ENCODE measurements at places on chromosomes 1 and 21.

DNA sequence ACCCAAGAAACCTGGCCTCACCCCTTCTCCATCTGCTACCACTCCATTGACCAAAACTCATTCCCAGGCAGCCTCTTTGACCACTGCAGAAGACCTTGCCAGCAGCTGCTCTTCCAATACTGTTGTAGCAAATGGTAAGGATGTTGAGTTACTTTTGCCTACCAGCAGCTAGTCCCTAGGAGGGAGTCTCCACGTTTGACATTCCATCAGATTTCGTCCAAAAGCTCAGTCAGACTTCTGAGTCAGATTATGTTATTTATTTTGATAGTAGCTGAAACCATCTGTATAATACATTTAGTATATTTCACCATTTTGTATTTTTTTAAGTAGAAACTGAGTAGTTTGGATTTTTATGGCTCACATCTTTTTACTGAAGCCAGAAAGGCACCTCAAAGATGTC, 51.5 kb upstream of the WNT2B start:
- no peak for DNase-seq

DNA sequence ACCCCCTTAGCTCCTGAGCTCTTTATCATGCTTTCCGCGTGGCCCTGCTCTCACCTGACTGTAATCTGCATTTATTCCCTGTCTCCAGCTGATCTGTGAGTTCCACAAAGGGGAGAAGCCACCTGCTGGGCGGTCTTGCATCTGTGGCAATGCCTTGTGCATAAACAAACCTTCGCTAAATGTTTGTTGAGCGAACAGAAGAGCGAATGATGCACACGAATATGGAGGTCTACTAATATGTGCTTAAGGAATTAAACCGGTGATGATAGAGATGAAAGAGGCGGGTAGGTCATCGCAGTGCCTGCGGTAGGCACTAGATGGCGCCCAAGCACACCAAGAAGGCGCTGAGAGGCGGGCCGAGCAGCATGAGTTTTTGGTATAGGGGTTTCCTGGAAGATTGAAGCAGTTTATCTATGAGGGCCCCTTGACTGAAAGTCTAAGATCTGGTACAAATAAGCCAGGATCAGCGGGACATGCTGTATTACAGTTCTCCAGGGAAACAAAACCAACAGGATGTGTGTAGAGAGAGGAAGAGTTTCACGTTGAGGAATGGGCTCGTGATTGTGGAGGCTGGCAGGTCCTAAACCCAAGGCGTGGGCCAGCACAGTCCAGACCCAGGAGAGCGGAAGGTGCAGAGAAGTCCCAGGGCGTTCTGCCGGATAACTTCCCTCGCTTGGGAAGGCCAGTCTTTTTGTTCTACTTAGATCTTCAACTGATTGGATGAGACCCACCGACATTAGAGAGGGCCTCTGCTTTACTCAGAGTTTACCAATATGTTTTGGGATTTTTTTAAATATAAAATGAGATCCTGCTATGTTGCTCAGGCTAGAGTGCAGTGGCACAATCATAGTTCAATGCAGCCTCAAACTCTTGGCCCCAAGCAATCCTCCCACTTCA, 34.7 kb downstream of the TOMM20 start:
- DNase-seq: peak; percentile 88

DNA sequence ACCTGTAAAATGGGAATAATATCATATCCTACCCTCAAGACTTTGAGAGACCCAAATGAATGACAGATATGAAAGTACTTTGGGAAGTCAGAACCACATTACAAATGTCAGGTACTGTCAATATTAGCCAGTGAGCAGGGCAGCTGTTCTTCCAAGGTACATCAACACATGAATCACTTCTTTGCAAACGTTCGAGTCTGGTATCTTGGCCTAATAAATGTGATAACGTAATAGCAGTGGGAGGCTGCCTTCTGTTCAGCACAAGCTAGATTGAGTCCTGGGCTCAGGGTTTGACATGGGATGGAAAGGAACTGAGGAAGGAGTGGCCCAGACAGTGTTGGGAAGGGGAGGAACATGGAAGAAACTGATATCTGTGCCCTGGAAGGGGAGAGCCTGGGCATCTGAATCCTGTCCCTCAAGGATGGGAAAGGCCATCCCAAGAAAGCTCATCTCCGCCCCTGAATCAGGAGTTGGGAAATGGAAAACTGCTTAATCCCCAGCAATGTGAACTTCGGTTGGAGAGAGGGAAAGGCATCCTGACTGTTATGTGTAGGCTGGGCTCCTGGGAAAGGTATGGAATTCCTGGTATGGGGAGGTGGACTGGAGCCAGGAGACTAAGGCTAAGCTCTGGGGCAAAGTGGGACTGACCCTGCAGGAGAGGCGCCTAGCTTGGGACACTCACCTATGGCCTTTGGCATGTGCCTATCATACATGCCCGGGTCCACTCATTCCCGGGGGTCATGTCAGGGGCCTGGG, 14.3 kb downstream of the KCNC4 start:
- no peak for DNase-seq

DNA sequence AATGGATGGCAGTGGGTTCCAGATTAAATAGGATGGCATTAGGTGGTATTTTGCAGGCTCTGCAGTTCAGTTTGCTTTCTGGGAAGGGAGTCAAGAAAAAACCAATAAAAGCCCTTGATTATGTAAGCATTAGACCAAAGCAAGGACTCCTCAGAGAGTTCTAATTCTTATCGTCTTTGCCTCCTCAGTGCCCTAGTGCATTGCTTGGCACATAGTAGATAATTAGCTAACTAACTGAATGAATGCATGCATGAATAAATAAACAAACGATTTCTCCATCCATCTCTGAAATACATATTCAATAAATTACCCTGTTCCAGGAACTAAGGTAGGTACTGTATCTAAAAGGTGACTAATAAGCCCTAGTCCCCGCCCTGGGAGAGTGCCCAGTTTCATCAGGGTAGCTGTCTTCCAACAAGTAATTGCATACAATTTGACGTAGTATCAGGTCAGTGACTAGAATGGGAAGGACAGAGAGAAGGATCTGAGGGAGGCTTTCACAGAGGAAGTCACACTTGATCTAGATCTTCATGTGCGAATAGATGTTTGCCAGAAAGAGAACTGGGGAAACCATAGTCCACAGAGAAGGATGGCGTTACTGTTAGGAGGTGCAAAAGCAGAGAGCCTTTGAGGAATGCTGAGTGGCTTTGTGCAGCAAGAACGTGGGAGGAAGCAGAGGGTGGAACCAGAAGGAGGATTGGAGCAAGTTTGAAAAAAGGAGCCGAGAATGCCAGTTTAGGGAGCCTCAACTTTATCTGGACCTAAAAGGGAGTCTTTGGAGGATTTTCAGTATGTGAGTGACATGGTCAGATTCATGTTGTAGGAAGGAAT, 111.4 kb downstream of the TBX19 start:
- no peak for DNase-seq

DNA sequence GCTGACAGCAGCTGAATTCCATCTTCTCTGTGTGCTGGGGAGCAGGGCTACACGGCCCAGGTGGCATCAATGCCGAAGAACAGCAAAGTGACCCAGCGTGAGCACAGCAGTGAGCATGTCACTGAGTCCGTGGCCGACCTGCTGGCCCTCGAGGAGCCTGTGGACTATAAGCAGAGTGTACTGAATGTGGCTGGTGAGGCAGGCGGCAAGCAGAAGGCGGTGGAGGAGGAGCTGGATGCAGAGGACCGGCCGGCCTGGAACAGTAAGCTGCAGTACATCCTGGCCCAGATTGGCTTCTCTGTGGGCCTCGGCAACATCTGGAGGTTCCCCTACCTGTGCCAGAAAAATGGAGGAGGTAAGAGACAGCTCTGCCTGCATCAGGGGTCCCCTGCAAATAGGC, 16.6 kb downstream of the SLC6A17 start:
- DNase-seq: no peak

DNA sequence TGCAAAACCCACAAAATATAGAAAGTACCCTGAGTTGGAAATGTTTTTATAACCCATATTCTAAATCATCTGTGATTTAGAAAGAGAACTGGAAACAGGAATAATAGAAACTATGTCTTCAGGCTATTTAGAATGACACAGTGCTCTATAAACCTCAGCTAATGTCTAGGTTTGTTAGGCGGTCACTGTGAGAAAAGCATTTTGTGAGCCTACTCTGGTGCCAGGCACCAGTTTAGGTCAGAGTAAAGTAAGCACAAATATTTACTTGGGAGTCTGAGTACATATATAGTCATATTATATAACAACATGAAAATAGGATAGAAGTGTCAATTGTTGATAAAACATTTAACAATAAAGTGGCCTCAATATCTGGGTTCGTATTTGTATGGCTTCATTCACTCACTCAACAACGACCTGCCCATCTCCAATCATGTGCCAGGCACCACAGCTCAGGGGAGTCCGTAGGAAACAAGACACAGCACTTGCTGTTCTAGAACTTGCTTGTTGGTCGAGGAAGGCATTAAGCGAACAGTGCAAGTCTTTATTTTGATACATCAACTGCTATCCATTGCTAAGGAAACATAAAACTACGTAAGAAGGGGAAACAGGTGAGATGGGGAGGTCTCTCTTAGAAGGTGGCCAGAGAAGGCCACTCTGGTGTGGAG, 37.2 kb downstream of the GNB1 start:
- no peak for DNase-seq

DNA sequence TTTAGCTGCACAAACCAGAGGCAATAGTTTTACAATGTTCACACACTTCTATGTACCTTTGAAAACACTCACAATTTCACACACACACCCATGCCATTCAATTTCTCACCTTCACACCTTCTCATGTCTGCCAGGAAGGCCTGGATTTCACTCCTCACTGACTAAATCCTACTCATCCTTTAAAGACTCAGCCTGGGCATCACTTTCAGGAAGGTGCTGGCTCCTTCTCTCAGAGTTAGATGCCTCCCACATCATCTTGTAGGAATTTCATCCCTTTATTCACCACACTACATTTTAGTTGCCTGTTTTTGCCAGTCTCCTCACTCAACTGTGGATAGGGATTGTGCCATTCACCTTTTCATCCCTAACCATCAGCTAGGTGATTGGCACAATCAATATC, 2.3 kb downstream of the IL20 start:
- no peak for DNase-seq

DNA sequence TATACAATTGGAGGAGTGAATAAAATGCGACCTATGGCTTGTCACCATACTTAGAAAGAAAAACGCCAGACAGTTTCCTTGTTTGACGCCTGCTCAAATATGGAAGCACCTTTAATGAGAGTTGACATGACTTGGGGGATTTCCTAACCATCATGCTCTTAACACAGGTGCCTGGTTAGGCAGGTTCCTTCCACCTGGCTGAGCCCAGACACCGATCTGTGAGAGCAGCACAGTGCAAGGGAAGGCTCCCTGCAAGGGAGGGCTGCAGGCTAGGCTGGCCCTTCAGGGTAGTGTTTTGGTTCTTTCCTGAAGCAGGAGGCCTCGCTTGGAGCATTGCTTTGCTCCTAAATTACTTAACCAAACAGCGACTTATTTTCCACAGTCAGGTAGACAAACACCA, 24.6 kb upstream of the KLHDC8A start:
- DNase-seq: no peak

- DNase-seq: no peak
Measured at GRCh38 chr1:68046885-68047658, 3.4 kb downstream of the DIRAS3 start.

DNA sequence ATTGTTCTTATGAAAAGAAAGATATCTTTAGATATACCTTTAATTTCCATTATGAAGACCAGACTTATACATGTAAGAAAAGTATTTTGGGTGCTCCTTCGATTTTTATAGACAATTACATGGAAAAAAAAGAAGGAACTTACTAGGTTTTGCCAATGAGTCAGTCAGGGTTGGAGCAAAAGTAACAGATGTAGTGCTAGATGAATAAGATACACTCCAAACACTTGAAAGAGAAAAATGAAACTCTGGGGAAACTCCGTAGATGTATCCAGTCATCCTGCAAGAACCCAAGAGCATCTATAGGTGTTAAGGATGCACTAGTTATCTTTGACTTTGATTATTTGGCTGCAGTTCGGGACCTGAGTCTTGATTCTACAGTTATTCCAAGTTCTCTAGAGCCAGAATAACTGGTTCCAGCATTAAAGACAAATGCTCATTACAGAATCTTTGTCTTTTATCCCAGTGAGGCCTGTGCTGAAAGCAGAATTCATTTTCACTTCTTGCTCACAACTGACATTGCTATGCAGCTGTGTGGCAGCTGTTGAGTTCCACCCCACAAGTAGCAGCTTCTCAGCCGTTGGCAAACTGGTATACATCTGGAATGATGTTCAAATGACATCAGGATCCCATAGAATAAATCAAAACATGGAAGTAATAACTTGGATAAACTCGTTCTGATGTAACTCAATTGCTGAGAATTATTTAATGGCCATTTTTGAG, 326.1 kb downstream of the ASTN1 start:
- no peak for DNase-seq

DNA sequence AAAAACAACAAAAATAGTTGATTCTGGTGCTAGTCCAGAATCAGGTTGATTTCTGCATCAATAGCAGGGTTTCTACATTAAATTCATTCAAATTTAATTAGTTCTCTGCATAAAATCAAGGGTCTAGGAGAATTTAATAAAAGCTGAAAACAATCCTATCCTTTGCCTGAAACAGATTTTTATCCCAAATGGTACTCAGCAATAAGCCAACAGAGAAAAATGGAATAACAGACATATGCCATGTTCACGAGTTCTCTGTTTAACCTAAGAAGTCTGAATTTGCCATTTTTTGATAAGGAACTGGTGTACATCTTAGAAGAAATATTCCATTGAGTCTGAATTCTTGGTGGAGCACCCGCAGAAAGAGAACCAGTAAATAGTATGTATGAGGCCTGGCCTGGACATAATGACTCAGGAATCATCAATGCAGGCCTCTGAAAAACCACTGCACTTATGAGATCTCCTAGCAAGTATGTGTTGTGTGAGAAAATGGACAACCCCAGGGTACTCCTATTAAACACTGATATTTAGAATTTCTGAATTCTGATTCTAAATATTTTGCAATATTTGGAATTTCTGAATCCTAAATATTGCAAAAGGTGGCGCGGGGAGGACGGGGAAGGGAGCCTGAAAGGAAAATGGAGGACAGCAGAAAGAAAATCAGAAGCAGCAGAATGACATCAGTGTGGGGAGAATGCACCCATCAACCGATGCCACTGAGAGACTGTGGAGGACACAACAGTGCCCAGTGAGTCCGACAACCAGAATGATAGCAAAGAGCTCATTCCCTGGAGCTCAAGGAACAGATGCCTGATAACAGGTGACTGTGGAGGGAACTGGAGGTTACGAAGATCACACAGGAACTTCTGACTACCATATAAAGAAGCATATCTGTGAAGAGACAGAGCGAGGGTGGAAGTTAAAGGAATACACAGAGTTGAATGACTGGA, 97.6 kb downstream of the APP start:
- DNase-seq: no peak

GRCh38 chr1:74699331-74699730, 25.7 kb upstream of the ERICH3 start:
- DNase-seq: no peak

GRCh38 chr1:239757716-239758115, 334.0 kb upstream of the FMN2 start:
- no peak for DNase-seq

GRCh38 chr1:235866205-235866912, at the start of gene LYST:
LYST (minus strand) TSS chr1:235866906; CDS start chr1:235830417, 36,489 bp downstream.
- peak; percentile 74 for DNase-seq

GRCh38 chr1:226629896-226630550, 81.5 kb downstream of the STUM start:
- DNase-seq: no peak

GRCh38 chr1:64915381-64916274, 50.7 kb downstream of the JAK1 start:
- no peak for DNase-seq
